Right ventricle myocardium inferior (tissue), 1 donor: ENCODE measurements at places on chromosomes 13 and 19.

GRCh38 chr19:8167985-8168384 is 18.6 kb upstream of the FBN3 start:
- no peak for DNase-seq

- peak; percentile 81 for DNase-seq
Observed at GRCh38 chr19:48629599-48630295, 7.4 kb downstream of the DBP start.

DNA sequence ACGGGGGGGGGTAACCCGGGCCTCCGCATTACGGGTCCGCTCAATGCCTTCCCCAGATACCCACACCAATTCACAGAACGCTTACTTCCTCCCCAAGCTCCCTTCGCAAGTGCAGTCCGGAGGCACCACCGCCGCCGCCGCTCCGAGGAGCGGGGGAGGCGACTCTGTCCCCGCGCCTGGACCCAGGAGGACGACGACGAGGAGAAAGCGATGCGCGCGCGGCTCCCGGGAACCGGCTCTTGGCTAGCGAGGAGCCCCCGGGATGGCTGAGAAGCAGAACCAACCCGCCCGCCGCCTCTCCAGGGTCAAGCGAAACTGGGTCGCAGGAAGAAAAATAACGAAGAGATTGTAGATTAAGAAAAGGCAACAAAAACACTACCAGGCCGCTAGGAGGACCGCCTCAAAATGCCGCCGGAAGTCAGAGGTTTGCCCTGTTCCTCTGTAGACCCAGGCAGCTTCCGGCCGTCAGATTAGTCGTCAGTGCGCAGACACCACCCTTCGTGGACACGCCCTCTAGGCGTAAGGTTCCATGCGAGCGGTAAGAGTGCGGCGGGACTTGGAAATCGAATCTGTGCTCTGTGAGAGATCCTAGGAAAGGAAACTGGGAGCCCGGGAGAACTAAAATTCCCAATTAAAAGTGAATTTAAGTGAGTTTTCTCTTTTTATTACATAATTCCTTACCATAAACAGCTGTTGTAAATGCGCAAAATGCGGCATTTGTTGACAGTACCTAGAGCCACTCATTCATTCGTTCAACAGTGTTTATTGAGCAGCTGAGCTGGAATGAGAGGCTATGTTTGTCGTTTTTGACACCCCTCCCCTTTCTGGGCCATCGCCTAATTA is at the start of gene ZC3H13:
Gene ZC3H13 (minus strand): TSS at position 428 of the 843 bp plus-strand sequence. CDS start 7,239 bp downstream, outside the sequence.
- DNase-seq, result peak; percentile 98

- no peak for DNase-seq
Observed at GRCh38 chr13:100608906-100609305, 20.3 kb upstream of the GGACT start.

- no peak for DNase-seq
Observed at GRCh38 chr19:56282809-56283208, 10.3 kb downstream of the EDDM13 start.
